ENCODE measurements at places on chromosomes 11 and 22. TPM values are rescaled to one million over a fixed set of nuclear protein-coding genes. Genes with fewer than 3 reads are reported as not detected.

DNA sequence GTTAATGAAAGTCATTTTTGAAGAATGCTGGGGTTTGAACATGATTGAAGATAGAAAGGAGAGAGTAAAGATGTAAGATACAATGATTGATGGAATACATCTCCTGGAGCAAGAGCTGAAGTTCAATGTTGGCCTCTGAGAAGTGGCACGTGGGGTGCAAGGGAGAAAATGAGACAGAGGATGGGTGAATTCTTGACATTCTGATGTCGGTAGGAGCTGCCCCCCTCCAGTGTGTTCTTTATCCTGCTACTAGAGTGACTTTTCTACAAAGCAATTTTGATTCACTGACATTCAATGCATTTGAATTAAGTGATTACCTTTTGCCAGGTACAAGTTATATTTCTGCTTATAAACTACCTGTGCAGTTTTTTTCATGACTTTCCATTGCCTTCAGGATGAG, 159.0 kb upstream of the MTMR2 start:
- DNase-seq, result no peak

GRCh38 chr11:77146261-77147035, 18.4 kb downstream of the MYO7A start:
- DNase-seq, result no peak

DNA sequence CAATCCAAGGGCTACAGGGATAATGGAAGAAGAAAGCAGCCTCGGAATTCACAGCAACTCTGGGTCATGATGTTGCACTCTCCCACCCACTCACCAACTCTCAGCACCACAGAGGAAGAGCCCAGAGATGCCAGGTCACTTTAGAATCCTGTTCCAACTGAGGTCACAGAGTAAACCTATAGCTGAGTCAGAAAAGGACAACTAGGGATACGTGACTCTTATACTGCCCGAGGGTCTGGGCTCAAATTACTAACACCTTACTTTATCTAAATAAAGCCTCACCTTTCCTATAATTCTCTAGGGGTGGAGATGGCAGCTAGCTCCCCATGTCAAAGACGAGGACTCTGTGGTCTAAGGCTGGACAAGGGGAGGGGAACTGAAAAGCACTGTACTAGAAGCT, 24.6 kb downstream of the IL18BP start:
- no peak for DNase-seq

DNA sequence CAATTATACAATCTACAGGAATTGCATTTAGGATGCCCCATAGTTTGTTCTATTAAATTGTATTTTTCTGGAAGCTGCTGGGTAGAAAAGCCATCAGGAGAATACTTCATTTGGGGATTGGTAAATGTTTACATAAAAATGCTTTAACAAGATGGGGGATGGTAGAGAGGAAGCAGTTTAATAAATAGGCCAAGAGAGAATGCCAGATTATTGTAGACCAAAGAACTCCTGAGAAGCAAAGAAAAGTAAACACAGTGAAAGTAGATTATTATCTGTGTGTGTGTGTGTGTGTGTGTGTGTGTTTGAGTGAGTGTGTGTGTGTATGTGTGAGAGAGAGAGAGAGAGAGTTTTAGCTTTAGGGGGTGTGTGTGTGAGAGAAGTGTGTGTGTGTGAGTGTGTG, 820.4 kb upstream of the CCDC90B start:
- DNase-seq, result no peak

DNA sequence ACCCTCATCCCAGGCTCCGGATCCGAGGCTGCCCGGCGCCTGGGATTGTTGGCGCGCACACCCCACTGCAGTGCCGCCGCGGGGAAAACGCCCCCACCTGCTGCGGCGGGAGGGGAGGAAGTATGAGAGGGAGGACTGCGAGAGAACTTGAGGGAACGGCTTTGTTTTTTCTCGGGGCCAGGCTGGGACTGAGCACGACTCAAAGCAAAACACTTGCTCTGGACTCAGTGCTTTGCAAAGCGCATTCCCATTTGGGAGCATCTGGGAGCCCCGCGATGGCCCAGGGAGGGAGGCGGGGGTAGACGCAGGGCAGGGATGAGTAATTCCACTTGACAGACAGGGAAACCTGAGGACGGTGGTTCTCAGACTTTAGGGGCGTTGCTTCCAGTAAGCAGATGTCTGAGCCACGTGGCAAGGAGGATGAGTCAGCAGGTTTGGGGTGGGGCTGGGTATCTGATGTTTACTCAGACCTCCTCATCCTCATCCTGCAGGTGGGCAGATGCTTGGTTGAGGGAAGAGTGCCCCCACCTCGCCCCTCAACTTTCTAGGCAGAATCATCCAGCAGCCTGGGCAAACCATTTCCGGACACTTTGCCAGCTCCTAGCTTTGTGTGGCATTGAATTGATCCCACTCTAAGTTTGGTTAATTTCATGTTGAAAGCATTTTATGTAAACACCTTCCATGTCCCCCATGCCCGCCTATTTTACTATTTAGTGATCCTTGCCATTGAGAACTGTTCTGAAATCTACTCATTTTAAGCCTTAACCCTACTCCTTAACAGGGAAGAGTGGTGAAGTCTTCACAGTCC, 1.5 kb downstream of the MIAT start:
- DNase-seq, result no peak

DNA sequence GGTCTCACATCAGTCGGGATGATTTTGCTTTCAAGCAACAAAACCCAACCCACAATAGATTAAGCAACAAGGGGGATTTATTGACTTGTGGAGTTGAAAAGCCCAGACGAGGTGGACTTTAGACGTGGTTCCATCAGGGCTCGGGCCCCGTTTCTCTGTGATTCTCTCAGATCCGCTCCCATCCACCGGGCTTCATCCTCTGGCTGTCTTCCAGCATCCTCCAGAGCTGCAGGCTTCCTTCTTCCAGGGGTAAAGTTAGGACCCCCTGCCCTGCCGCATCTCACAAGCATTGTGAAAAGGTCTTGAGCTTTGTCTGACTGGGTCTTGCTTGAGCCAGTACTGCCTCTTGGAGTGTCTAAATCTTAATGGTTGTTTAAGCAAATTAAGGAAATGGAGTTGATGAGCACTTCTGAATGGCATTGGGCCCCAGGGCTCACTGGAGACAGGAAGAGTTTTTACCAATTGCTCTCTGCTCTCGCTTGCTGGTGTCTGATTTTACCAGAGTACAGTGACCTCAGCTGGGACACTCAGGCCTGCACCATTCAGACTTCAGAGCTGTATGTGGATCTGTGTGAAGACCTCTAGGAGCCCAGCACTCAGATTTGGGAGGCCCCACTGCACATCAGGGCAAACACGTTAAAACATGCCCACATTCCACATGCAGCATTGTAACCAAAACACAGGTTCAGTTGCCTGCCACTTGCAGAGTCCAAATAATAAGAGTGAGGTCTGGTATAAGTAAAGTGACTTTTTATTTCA, 13.5 kb upstream of the FTH1 start:
- DNase-seq, result peak; percentile 36

- no peak for DNase-seq
Measured at GRCh38 chr11:45518141-45518832, 147.1 kb downstream of the CHST1 start.

DNA sequence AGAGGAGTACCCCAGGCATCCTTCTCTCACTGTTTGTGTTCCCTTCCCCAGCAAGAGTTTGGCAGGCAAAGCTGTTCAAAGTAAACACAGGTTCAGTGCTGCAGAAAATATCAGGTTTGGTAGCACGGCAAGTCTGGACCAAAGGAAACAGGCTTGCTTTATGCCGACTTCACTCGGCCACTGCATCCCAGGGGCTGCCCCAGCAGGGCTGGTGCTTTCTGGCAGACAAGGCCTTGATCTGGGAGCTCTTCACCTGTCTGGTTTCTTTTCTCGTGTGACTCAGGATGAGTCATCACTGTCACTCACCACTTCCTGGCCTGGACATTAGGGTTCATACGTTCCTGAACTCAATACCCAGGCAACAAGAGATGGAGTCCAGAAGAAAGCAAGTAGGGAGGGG, 52.6 kb upstream of the NAV2 start:
- DNase-seq, result no peak

DNA sequence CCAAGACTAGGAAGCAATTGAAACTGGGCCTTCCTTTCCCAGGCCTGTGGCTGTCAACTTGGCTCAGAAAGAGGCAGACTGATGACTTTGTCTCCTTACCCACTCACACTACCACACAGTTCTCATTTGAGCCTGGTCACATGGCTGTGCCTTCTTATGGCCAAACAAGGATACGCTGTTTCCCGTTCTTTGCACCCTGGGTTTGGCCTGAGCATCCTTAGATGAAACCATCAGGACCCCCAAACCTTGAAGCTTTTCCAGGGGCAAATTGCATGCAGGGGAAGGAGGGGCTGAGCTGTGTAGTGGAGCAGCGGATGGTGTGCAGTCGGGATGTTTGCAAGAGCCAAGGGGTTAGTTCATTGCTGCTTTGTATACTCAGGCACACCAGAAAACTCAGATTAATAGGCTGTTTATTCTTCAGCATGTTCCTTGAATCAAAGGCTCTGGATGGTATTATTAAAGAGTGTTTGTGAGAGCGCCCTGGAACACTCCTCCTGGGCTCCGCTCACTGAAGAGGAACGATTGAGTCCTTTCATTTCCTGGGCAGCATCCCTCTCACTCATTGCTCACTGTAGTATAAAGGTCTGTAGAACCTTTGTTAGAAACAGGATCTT, 69.8 kb downstream of the ARFGAP2 start:
- DNase-seq, result no peak

DNA sequence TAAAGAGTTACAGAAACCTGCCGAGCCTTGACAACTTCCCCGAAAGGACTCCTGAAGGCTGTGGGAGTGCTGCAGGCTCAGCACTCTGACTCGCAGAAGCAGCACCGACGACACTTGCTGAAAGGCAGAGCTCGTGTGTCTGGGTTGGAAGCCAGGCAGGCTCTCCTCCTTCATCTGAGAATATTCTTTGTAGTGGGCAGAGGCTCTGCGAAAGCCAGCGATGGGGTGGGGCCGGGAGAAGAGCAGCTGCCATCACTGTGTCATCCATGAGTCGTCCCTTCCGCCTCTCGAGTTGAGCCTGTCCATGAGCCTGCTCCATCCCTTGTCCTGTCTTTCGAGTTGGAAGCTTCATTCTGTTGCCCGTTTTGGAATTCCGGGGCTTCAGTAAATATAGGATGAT, 11.9 kb downstream of the GLB1L2 start:
- DNase-seq, result peak; percentile 54

- DNase-seq, result no peak
Measured at GRCh38 chr11:109612496-109612895, 190.5 kb downstream of the C11orf87 start.

GRCh38 chr11:17606233-17607082, 59.4 kb downstream of the OTOG start:
- DNase-seq, result peak; percentile 34

GRCh38 chr11:72951888-72952287, 137.7 kb downstream of the ATG16L2 start:
- DNase-seq, result no peak

DNA sequence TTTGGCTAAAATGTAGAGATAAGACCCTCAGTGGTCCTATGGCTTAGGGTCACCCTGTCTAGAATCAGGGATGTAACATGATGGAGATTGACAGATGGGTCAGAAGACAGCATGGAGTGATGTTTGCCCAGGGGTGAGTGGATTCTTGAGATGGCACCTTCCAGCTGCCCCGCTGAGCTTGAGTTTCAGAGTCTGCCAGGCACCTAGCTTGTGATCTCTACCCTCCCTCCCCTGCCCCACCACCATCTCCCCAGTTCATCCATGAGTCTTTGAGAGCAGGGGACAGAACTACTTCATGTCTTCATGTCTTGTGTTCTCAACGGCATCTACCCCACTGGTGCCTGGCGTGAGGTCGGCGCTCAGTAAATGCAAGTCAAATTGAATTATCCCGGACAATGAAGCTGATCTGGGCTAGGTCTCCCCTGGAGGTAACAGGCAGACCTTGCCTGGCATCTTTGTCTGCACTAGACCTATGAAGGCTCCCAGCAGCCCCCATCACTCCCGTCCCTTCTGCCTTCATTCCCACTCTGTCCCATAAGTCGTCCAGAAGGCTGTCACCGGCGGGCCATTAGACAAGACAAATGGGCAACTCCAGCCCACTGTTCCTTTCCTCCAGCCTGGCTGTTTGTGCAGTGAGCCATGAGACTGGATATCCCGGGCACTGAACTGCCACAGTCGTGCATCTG, 239.2 kb upstream of the TBCEL start:
- peak; percentile 40 for DNase-seq

GRCh38 chr11:84164728-84165127, 878.6 kb upstream of the CCDC90B start:
- no peak for DNase-seq

DNA sequence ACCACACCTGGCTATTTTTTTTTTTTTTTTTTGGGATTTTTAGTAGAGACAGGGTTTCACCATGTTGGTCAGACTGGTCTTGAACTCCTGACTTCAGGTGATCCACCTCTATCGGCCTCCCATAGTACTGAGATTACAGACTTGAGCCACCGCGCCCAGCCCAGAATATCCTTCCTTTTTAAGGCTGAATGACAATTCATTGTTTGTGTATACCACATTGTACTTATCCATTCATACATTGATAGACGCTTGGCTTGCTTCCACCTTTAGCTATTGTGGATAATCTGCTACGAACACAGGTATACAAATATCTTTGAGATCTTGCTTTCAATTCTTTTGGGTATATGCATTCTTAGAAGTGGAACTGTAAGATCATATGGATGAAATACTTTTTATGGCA, 10.8 kb upstream of the RASSF10 start:
- DNase-seq, result no peak

- DNase-seq, result no peak
Measured at GRCh38 chr11:110059706-110060463, 33.3 kb upstream of the ZC3H12C start.

DNA sequence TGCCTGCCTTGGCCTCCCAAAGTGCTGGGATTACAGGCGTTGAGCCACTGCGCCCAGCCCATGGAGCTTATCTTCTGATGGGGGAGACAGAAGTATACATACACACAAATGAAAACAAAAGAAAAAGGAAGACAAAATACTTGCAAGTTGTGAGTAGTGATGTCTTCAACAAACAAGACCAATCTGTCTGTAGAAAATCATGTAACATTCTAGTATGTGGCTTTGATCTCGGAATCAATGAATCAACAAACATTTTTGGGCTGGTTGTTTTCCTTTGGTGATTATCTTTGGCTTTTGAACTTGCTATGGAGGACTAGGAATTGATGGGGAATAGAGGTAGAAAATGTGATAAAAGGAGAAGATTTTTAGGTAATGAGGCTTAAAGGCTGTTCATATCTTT, 3.4 kb upstream of the CTNND1 start:
- DNase-seq, result no peak

DNA sequence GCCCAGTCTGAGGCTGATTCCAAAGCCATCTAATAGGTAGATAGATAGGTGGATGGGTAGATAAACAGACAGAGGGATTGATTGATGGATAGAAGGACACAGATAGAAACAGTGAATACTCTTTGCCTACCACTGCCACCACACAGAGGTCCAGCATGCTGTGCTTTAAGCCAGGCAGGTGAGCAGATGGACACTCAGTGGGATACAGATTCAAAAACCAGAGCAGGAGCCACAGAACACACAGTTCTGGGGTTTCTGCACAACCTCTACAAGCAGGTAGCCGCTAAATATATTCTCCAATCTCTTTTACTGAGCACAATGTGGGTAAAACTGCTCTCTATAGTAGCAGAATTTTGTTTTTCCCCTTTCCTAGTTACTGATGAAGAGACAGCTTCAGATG, 20.5 kb upstream of the JHY start:
- DNase-seq, result no peak

Gene SLCO2B1
- total RNA-seq, result 9.5 TPM

Gene MYRF
- total RNA-seq, result 13.1 TPM

Gene DNAJB13
- not detected for total RNA-seq

Gene MS4A6A
- total RNA-seq, result 40.8 TPM

Gene CATSPERZ
- not detected for total RNA-seq

Gene SLC35F2
- total RNA-seq, result 5.8 TPM

Gene BCL2L13
- total RNA-seq, result 64.1 TPM

Gene SNX32
- total RNA-seq, result 0.37 TPM

Gene PANX2
- total RNA-seq, result 0.67 TPM

Gene DUSP8
- total RNA-seq, result 4.4 TPM

Gene EXPH5
- 2.8 TPM for total RNA-seq

Gene RBFOX2
- 81.8 TPM for total RNA-seq

Measured in right atrium auricular region (tissue), 2 donors.